ENCODE measurements at places on chromosomes 4 and X.
A peak's percentile ranks its signal among the peaks of the same experiment; 100 is the strongest.

DNA sequence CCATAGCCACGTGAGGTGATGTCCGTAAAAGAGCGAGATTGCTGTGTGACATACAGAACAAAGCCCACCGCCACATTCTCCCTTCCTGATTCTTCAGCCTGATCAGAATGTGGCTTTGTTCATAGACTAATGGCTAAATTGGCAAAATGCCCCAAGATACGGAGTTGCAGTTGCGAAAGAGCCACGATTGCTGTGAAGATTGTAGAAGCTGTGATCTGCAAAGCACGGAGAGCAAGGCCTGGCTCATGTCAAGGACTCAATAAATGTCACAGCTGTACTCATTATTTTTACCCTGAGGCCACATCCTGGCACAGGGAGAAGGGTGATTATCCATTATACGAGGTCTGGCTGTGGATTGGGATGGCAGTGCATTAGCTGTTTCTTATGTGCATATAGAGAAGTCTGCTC lies 34.2 kb downstream of the ARSD start:
- DNase-seq, result no peak

DNA sequence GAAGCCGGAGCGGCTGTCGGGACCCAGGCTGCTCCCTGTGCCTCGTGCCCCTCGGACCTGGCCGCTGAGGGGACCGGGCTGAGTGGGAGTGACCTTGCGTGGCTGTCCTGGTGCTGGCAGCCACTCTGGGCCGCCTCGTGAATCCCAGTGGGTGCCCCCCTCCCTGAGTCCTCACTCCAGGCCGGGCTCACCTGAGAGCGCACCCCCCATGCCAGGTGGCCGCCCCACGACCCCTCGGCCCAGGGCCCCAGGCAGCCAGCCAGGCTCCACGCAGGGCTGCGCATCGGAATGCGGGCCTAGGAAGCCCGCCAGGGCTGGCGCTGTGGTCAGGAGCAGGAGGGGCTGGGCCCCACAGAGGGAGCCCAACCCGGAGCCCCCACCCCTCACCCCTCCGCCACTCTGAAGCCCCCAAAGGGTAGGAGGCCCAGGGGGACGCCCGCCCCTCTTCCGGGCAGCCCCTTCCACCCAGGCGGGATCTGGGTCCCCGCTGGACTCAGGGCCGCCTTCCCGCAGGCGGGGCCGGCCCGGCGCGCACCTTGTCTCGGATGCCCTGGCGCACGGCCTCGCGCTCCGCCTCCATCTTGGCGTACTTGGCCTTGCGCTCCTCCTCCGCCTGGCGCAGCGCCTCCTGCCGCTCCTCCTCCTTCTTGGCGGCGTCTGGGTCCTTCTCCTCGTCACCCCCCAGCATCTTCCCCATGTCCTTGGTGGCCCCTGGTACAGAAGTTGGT lies 33.9 kb downstream of the CPLX1 start:
- DNase-seq, result peak; percentile 22

DNA sequence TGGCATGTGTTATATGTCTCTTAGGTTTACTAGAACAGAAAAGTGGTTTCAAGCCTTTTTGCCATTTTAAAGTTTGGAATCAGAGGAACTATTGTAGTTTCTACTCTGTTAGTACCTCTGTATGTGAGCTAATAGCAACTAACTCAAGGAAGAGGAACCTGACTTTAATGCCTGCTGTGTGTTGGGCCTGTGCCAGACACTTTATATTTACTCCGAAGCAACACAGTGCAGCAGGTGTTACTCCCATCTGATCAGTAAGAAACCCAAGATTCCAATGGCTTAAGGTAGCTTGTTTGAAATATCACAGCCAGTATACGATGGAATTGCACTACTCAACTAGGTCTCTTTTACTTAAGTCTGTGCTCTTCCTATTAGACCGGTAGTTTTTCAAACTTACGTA lies 79.2 kb downstream of the USP9X start:
- no peak for DNase-seq

DNA sequence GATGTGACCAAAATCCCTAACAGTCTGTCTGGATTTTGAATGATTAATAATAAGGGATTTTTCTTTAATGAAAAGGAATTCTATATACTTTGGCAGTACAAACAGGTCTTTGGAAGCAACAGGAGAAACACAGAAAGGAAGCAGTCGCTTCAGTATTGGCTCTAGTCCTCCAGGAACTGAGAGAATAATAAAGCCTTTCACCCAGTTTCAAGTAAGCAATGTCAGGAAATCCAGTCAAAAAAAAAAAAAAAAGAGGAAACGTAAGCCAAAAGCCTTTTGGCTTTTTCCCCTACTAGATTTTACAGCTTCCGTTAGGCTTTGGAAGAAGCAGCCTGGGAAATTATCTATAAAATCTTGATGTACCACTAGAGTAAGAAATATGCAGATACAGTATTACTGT lies 61.7 kb upstream of the HDAC8 start:
- no peak for DNase-seq

- no peak for DNase-seq
Observed at GRCh38 chr4:120858776-120859175, 63.8 kb downstream of the PRDM5 start.

- DNase-seq, result peak; percentile 3
Observed at GRCh38 chr4:105709081-105709450, 482 bp downstream of the GSTCD start.

DNA sequence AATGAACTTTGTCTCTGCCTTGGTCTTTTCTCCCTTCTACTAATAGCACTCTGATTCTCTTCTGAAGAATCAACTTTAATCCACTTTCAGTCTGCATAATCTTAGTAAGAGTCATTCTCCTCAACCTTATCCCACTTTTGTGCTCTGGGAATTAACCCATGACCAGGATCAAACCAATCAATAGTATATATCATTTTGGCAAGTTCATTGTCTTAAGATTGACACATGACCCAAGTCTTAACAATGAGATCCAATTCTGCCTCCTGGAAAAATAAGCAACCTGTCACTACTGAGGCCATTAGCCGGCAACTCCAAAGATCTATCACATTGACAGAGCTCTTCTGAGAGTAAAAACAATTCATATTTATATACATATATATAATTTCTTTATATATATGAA lies 1358.4 kb upstream of the ADGRL3 start:
- no peak for DNase-seq

DNA sequence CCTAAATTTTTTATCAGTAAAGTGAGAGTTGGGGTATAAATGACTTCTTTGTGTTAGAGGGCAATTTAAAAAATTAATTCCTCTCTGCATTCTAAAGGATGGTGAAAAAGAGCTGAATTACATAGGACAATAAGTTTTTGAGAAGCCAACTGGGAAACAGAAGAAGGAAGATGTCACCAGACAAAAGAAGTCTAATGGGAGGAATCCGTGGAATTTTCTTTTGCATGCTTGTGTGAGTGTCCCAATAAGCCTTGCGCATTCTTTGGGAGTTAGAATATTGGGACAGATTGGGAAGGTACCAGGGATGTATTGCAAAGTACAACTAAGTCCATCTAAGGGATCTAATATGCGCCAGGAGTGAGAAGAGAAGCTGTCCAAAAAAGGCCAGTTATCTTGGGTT lies 35.1 kb upstream of the NR3C2 start:
- no peak for DNase-seq

GRCh38 chr4:1019729-1020470 lies 8.5 kb downstream of the FGFRL1 start:
- no peak for DNase-seq

GRCh38 chr4:1323635-1324442 lies 23.2 kb upstream of the UVSSA start:
- DNase-seq, result no peak

DNA sequence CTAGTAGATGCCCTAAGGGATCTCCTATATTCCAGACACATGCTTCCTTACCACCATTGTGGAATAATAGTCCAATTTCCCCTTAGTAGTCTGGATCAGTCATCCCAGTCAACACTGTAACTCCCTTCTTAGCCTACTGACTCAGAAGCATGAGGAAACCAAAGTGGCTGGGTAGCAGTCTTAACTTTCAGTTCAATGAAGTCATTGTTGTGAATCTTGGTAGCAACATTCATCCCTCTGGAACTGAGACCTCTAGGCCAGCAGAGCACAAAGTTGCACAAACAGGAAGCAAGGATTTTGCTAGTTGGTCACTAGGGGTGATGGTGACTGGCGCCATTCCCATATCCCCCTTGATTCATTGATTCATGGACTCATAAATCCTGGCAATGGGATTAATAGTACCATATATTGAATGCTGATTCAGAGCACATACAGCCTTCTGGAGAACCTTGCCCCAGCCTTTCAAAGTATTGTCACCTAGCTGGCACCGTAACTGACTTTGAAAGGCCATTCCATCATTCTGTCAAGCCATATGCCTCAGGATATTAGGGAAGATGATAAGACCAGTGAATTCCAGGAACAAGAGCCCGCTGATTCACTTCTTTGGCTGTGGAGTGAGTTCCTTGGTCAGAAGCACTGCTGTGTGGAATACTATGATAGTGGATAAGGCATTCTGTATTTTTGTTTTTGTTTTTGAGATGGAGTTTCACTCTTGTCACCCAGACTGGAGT lies 19.7 kb upstream of the GPAT3 start:
- DNase-seq, result no peak

- no peak for DNase-seq
Observed at GRCh38 chrX:56765811-56766553, 36.9 kb downstream of the NBDY start.

DNA sequence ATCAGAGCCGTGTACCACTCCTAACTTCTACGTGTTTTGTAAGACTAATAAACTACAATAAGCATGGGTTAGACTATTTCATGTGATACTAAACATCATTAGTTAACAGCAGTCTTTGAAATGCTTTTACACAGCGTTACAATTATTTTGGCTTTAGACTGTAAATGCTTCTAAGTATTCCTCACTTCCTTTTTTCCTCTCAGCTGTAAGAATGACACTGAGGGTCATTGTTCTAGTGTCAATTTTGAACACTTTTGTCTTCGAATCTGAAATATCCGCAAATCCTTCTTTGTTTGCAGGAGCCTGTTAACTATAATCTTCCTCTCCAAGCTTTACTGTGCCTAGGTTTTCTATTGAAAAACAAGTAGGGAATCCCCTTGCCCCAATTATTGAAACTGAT lies 1.5 kb downstream of the ABCE1 start:
- DNase-seq, result no peak

DNA sequence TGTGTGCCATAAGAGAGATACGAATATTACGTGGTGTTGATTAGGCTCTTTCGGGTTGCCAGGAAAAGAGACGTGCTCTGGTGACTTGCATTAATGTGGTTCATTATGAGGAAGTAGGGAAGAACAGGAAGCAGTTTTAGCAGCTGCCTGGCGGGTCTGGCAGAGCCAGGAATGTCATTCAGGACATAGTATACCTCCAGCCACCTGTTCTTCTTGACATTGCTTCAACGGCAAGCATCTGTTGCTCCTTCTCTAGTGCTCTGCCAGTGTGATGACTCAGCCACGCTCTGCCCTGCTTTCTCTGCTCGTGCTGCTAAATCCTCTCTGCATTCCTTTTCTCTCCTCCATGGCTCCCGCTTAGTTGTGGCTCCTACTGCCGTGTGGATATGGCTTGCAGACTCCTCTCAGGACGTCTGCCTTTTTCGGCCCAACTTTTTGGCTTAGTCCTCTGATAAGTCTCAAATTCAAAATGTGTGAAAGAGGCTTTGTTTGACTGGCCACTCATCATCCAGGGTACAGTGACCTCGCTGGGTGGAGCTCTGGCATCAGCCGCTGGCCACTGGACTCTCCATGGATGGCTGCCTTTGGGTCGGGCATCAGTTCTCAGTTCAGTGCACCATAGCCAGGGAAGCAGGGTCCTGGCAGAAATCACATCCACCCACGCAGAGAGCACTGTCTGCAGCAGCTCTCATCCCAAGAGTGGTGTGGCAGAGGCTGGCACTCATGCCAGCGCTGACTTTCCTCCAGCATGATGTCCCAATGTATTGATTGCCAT lies 89.3 kb upstream of the KLF3 start:
- no peak for DNase-seq

DNA sequence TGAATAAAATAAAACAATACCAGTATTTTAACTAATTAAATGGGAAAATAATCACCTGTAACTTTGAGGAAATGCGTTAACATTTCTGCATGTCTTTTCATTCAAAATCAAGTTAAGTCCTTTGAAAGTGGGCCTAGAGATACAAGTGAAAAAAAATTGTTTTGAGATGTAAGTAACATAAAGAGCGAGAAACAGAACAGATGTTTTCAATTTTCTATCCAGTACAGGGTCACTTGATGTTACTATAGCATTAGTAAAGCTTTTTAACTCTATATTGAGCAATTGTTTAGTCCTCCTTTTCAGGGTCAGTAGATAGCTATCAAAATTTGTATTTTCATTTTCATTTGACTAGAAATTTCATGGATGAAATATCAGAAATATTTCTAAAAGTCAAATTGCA lies 761.4 kb downstream of the CCSER1 start:
- no peak for DNase-seq

- DNase-seq, result no peak
Observed at GRCh38 chr4:168538632-168539031, 41.8 kb downstream of the PALLD start.

DNA sequence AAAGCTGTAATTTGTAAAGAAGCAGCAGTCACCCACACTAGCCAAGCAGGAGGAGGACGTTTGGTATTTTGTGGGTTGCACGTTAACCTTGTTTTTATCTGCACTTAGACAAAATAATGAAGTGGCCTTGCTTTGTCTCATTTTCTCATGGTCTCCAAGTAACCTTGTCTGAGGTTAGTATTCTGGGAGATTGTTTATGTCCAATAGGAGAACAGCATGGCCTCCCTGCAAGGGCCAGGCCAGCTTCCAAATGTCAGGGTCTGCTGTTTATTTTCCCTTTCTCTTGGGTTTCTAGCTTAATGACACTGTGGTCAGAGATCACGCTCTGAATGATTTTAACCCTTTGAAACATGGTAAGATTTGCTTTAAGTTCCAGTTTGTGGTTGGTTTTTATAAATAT lies 29.9 kb downstream of the PNMA6E start:
- DNase-seq, result no peak

GRCh38 chrX:2572740-2573139 lies 72.0 kb upstream of the DHRSX start:
- no peak for DNase-seq

DNA sequence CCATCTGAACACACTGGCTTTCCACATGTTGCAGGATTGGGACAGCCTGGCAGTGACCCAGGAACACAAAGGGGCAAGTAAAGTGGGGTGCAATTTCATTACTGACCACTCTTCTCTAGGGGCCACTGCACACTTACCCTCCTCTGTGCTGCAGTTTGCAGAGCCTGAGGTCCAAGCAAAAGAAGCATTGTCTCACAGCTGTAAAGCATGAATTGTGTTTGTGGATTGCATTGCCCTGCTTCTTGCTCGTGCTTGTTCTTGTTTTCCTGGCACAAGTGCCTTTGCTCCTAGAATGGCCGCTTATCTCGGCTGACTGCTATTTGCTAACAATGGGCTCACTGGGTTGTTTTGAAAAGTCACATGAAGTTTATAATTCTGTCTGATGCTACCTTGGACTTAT lies 209.1 kb upstream of the JADE1 start:
- DNase-seq, result no peak

- no peak for DNase-seq
Observed at GRCh38 chr4:3295837-3296624, 3.2 kb downstream of the RGS12 start.

Data from CD4-positive, alpha-beta T cell treated with Interleukin-15 for 4 hours (primary cell).